Activated T-cell treated with anti-CD3 and anti-CD28 coated beads for 1 hour (primary cell): ENCODE measurements at places on chromosomes 7 and 10.

DNA sequence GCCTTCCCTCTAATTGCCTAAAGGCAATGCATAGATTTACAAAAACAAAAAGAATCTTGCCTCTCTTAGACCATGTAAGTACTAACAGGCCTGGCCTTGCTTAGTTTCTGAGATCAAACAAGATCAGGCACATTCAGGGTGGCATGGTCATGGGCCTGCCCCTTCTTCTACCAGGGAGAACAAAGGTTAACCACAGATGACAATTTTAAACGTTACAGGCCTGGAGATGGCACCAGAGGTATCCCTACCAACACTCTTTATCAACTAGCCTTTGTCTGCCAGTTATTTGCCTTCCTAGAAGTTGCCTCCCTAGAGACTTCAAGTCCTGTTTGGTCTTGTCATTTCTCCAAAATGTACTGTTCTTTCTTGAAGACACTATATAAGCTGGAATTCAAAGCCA is 252.6 kb downstream of the DOCK4 start:
- no peak for DNase-seq

- DNase-seq = no peak
Observed at GRCh38 chr10:123351715-123352114, 197.5 kb downstream of the BUB3 start.

DNA sequence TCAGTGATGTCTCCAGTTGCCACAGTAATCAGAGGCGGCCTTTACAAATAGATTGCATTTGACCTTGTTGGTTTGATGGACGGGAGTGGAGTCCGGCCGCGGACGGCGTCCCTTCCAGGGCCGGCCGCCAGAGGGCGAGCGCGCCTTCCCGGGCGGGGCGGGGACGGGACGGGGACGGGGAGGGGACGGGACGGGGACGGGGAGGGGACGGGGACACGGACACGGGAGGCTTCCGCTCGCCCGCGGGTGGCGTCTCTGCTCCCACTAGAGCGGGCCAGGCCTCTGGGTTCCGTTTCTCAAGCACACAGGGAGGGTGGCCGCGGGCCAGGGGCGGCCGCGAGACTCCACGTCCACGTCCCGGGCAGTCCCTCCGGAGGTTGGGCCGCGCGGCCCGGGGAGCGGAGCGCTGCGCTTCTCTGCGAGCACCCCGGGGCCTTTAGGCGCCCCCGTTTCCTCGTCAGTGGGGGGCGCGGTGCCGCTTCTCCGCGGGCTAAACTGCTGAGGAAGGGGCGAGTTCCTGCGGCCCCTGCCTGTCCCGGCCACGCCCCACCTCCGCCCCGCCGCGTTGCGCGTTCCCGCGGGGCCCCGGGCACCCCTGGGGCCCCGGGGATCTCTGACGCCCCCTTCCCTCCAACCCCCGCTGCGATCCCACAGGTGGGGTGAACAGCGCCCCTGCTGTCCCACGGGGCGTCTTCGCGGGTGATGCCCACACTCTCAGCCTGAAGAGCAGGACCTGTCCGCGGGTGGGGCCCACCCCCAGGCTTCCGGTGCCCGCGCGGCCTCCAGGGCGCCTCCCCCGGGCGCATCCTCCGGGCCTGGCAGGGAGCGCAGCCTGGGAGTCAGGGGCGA is 84.2 kb upstream of the MKI67 start:
- DNase-seq = peak; percentile 63

GRCh38 chr7:129780257-129780973 is 168.9 kb downstream of the NRF1 start:
- DNase-seq = peak; percentile 64

GRCh38 chr10:43110338-43111071 is 27.7 kb upstream of the CSGALNACT2 start:
- no peak for DNase-seq

- no peak for DNase-seq
Observed at GRCh38 chr10:88911851-88912250, 31.8 kb downstream of the STAMBPL1 start.

- DNase-seq = no peak
Observed at GRCh38 chr10:125092564-125093031, 67.8 kb downstream of the CTBP2 start.

DNA sequence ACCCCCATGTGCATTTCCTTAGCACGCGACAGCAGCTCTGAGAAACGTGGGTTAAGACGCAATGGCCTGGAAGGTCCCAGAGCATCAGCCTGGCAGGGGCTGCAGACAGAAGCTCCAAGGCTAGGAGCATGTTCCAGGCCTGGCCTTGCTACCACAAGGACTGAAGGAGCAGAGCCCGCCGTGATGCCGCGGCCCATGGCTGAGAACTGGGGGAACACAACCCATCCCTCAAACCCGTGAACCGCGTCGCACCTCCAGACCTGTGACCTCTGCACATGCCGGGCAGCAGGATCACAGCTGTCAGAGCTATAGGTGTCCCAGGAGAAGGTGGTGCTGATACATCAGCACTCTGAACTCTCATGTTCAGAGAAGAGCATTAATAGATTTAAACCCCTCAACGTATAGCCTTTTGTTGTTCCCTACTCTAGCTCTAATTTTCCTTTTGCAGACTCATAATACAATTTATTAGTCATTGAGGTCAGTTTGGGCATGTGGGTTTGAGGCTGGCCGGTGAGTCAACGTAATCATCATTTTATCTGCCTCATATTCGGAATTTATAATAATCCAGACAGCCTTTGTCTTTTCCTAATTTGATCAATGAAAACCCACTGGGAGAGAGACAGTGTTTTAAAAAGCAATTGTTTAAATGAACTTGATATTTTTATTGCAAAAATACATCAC is 222.5 kb upstream of the TCERG1L start:
- DNase-seq = no peak

GRCh38 chr7:80671744-80672143 is 33.3 kb downstream of the CD36 start:
- no peak for DNase-seq

DNA sequence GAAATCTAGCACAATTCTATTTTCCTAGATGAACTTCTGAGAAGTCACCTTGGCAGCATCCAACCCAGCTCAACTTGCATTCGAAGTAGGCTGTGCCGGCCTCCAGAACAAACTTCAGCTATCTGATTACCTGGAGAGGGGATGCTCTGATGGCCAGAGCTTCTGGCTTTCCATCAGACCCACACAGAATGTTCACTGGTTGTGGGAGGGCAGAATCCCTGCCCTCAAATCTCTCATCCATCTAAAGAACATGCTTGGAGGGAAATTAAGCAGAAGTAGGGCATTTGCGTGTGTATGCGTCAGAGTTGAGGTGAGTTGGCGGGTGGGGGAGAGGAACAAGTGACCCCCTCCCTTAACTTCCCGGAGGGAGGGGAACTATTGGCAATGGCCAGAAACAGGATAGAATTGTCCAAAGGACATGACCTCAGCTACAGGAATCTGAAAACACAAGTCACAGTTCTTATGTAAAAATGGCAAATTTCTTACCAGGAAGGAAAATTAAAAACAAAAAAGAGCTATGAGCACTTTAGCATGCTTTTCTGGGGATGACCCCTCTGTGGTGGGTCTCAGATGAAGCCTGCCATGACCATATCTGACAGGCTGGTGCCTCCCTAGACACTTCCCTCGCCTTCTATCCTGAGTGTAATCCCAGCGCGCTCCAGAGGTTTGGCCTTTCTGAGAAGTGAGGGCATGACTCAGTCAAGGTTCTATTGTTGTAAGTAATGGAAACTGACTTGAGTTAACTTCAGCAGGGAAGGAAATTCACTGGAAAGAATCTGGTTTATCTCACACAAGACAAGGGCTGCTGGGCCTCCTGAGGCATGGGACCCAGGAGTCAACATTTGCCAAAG is 278.8 kb downstream of the RPS24 start:
- no peak for DNase-seq

DNA sequence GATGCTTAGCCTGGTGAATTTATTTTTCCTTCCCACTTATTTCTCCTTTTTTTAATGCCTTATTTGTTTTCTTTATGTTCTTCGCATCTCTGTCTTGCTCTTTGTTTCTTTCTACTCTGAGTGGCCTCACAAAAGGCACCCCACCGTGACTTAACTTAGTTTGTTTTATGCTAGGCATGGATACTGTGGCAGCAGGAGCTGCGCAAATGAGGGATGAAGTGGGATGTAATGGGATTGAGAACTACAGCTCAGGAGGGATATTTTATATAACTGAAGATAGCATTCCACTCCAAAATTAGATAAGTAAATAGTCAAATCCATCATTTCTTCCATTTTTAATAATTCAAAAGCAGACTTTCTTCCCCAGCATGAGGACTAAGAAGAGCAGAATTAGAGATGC is 1.7 kb upstream of the CACNA2D1 start:
- no peak for DNase-seq

- DNase-seq = no peak
Observed at GRCh38 chr10:22986771-22987542, 59.1 kb downstream of the ARMC3 start.

DNA sequence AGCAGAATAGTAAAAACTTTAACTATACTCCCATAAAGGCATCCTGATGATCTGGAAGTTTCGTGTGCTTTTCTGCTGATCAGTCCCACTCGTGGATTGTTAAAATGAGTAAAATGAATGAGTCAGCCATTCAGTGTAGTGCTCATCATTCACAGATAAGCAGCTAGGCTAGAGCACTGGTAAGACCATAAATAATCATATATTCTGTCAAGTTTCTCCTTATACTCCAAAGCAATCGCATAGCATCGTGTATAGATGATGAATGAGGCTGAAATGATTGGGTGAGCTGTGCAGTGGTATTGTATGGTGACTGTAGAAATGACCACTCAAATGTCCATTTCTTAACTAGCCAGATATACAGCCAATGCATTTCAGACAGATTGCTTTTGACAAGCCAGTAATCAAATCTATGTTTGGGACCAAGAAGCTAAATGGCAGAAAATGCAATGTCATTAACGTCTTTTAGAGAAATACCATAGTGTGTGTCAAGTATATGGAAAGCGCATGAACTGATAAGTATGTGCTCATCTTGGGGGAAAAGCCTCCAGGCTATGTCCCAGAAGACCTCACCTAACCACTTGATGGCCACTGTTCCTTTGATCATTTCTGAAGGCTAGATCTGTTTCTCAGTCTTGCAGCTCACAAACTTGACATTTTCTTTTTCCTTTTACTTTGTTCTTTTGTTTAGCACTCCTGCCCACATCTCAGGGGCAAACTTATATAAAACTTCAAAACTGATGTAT is 227.2 kb upstream of the FAM3C start:
- DNase-seq = no peak

DNA sequence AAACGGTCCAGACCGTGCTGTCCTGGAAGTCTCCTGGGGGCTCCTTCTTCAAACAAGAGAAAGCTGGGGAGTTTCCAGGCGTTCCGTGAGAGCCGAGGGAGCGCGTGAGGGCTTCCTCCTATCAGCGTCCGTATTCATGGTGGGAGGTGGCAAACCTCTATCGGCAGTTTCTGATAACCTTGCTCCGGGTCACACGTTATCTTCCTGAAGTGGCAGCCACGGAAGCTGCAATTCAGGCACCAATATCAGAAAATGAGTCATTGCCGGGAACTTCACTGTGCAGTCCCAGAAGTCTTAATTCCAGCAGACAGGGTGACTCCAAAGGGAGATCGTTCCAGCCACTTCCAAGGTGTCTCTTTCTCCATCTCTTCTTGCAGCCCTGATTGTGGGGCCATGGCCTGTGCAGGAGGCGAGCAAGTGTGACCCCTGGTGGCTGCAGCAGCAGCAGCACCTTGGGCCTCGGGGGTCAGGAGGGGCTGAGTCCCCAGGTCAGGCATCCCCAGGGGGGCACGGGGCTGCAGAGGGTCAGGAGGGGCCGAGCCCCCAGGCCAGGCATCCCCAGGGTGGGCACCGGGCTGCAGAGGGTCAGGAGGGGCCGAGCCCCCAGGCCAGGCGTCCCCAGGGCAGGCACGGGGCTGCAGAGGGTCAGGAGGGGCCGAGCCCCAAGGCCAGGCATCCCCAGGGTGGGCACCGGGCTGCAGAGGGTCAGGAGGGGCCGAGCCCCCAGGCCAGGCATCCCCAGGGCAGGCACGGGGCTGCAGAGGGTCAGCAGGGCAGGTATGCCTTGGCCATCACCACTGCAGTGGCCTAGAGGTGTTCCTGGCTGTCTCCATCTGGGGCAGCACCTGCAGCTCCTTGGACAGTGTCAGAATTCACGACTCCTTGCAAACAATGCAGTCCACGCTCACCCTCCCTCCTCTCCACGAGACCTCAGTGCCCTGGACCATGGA is 538.7 kb downstream of the DNAJB6 start:
- DNase-seq = peak; percentile 47

- no peak for DNase-seq
Observed at GRCh38 chr10:123687758-123688157, 21.6 kb downstream of the GPR26 start.

GRCh38 chr7:151720280-151720679 is 156.6 kb downstream of the PRKAG2 start:
- no peak for DNase-seq

DNA sequence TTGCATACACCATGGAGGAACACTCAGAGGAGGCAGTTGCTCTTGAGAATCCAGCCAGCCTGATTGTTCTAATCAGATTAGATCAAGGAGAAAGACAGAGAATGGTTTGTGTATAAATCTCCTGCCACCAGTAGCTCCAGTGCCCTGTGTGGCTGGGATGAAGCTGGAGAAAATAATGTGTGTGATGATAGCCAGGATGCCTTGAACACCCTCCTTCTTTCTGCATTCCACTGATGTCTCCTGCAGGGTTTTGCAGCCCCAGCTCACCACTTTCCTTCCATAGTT is 614.7 kb upstream of the FOXK1 start:
- no peak for DNase-seq

DNA sequence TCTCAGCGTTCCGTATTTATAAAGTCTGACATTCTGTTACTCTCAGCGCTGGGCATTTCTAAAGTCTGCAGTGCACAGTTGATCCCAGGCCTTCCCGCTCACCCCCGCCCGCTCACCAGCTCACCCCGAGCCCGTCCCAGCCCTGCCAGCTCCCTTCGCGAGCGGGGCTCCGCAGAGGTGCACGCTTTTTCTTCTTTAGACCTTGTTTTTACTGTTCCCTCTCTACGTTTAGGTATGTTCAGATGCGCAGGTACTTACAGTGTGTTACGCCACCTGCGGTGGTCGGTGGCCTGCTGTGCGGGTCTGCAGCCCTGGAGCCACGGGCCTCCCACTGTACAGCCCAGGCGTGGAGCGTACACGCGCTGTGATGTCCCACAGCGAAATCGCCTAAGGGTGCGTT is 28.8 kb downstream of the NKX6-2 start:
- no peak for DNase-seq

- DNase-seq = no peak
Observed at GRCh38 chr7:75646571-75647102, 92.1 kb downstream of the HIP1 start.

- no peak for DNase-seq
Observed at GRCh38 chr10:3754727-3755439, 30.1 kb downstream of the KLF6 start.

DNA sequence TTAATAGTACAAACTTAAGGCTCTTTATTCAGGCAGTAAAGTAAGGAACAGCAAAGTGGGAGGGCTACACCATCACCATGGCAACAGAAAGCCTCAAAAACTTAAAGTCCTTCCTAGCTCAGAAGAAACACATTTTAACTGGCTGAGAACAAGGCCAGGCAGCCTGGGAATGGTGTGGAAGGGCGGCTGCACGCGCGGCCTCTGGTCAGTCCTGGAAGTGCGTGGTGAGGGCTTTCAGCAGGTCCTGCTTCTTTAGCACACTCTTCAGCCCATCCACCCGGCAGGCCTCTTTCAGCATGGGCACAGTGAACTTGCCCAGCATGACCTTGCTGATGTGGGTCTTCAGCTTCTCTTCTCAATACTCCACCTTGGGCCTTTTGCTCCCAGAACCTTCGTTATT is 133.0 kb downstream of the CYP26A1 start:
- no peak for DNase-seq
